ENCODE measurements at places on chromosomes 1 and 21.

GRCh38 chr1:214106375-214106774 lies 118.6 kb downstream of the PROX1 start:
- no peak for DNase-seq

DNA sequence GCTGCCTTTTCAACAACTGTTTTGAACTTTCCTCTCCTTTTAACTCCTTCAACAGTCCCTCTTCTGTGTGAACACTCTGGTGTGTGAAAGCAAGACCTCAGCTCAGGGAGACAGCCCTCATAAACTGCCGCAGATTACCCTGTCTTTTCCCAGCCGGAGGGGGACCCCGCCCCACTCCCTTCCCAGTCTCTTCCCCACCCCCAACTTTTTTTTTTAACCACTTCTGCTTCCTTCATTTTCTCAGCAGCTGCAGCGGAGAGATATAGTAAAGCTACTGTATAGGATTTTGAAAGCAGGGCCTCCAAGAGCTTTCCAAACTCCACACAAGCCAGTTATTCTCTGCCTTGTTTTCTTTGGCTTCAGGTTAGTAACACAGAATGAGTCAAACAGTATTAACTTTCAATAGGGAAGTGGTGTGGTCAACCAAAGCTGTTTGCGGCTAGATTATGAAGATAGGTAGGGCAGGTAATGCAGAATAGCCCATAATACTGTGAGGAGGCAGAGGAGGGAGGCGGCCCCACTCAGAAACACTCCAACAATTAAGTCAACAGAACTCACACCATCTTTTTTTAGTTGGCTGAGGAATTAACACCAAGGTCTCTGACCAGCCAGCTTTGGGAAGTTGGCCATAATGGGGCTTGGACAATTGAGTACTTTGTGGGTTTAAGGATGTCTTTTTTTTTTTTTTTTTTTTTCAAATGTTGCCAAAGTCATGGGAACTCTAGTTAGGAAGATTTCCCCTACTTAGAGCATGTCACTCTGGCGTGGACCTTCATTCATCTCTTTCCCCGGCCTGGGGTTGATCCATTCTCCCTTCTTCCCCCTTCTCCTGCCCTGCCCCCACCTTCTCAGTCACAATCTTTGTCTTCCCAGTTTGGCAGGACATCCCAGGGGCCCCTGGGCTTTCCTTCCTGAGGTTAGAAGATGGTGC lies 177.0 kb downstream of the CLIC6 start:
- DNase-seq, result peak; percentile 77

- no peak for DNase-seq
Measured at GRCh38 chr1:153364766-153365666, 7.4 kb downstream of the S100A9 start.

GRCh38 chr1:153774780-153775457 lies at the start of gene SLC27A3:
Gene SLC27A3 (plus strand): TSS chr1:153775407. CDS start chr1:153775498, 91 bp downstream.
- DNase-seq, result peak; percentile 58

- no peak for DNase-seq
Measured at GRCh38 chr1:58244872-58245271, 301.7 kb downstream of the OMA1 start.

DNA sequence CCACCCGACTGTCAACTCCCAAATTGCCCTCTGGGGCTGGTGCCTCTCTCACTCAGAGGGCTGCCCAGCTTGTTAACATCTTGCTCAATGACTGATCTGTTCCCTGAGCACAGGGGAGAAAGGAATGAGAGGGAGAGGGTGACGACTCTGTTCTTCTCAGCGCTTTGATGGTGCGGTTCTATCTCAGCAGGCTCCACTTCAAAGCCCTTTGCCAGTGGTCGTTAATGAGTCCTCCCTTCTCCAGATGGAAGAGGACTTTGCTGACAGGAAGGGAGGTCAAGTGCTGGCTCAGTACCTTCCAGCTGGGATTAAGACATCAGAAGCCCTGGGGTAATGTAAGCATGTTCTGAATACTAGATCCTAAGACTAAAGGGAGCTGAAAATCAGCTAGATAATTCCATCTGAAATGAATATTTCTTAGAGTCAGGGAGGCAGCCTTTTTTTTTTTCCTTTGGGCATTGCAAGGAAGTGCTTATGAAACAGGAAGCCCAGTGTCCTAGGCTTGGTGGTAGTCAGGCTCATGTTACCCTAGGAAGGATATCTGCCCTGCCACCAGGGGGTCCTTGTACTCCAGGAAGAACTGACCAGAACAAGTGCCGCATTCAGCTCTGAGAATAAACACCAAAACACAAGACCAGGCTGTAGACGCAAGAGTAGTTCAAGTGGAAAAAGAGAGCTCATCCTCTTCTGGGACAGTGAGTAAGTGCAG lies 4.7 kb downstream of the FMOD start:
- DNase-seq, result no peak

GRCh38 chr1:5727191-5727590 lies 265.0 kb downstream of the NPHP4 start:
- DNase-seq, result no peak
